Liver (tissue), 10 donors: ENCODE measurements at places on chromosomes 3 and 15. TPM values are rescaled to one million over a fixed set of nuclear protein-coding genes. Genes with fewer than 3 reads are reported as not detected.

Gene CCR8
- polyA plus RNA-seq: not detected

Gene FSD2
- not detected for polyA plus RNA-seq

Gene GOLGA8G
- polyA plus RNA-seq: not detected

Gene STAB1
- 42.0 TPM for polyA plus RNA-seq

Gene AHSG
- polyA plus RNA-seq: 2,316 TPM

Gene GOLGA8Q
- polyA plus RNA-seq: 0.68 TPM

Gene PLS1
- 7.2 TPM for polyA plus RNA-seq

Gene PRSS50
- polyA plus RNA-seq: not detected

Gene ANKRD63
- not detected for polyA plus RNA-seq

Gene PRR20G
- not detected for polyA plus RNA-seq

Gene CFAP100
- polyA plus RNA-seq: not detected

Gene RTP3
- polyA plus RNA-seq: 61.7 TPM

Gene A4GNT
- 0.07 TPM for polyA plus RNA-seq

Gene SCG5
- polyA plus RNA-seq: 2.9 TPM

Gene CILP
- 0.52 TPM for polyA plus RNA-seq

Gene TMA7
- polyA plus RNA-seq: 241 TPM

Gene CACNA2D2
- polyA plus RNA-seq: 0.10 TPM

Gene PGBD4
- polyA plus RNA-seq: 0.39 TPM

Gene MKRN2OS
- 0.06 TPM for polyA plus RNA-seq

Gene EIF4G1
- polyA plus RNA-seq: 253 TPM

Gene CLRN1
- not detected for polyA plus RNA-seq

Gene SCG3
- polyA plus RNA-seq: not detected

Gene GOLGA6L10
- polyA plus RNA-seq: 0.67 TPM

Gene HHATL
- polyA plus RNA-seq: not detected

Gene RLBP1
- not detected for polyA plus RNA-seq

Gene CCDC191
- 0.31 TPM for polyA plus RNA-seq

Gene IQCH
- 1.1 TPM for polyA plus RNA-seq

Gene PRRT3
- 0.14 TPM for polyA plus RNA-seq

Gene GUCA1C
- polyA plus RNA-seq: not detected

Gene NRROS
- polyA plus RNA-seq: 3.4 TPM
